ENCODE measurements at places on chromosomes 12 and 14. TPM values are rescaled to one million over a fixed set of nuclear protein-coding genes. Genes with fewer than 3 reads are reported as not detected.

- DNase-seq: no peak
Measured at GRCh38 chr12:129949651-129950050, 45.8 kb upstream of the TMEM132D start.

GRCh38 chr12:114916124-114916523, 232.1 kb upstream of the TBX3 start:
- no peak for DNase-seq

DNA sequence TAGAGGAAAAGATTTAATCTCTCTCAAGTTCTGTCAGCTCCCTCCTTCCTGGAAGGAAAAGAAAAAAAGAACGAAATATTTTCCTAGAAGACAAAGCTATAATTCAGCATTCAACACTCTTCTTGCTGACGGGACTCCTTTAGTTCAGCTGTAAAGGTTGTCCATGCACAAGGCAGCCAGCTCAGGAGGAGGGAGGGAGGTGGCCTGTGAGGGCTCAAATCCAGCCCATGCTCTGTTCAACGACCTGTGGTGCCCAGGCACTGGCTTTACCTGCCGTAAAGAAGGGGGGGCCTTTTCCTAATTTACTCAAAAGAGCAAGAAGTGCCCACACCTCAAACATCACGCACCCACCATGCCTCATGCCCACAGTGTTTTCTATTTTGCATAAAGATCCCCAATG, 109.3 kb downstream of the TMTC1 start:
- DNase-seq: no peak

DNA sequence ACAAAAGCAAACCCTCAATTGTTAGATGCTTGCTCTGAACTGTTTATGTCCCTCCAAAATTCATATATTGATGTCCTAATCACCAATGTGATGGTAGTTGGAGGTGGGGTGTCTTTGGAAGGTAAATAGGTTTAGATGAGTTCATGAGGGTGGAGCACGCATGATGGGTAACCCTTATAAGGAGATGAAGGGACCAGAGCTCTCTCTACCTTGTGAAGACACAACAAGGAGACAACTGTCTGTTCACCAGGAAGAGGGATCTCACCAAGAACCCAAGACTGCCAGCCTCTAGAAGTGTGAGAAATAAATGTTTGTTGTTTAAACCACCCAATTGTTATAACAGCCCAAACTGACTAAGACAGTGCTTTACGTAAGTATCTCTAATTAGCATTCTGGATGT, 27.0 kb downstream of the DHRS2 start:
- no peak for DNase-seq

- no peak for DNase-seq
Measured at GRCh38 chr12:66648033-66648735, 30.7 kb downstream of the GRIP1 start.

- DNase-seq: no peak
Measured at GRCh38 chr14:67705211-67705610, 3.5 kb downstream of the RDH12 start.

DNA sequence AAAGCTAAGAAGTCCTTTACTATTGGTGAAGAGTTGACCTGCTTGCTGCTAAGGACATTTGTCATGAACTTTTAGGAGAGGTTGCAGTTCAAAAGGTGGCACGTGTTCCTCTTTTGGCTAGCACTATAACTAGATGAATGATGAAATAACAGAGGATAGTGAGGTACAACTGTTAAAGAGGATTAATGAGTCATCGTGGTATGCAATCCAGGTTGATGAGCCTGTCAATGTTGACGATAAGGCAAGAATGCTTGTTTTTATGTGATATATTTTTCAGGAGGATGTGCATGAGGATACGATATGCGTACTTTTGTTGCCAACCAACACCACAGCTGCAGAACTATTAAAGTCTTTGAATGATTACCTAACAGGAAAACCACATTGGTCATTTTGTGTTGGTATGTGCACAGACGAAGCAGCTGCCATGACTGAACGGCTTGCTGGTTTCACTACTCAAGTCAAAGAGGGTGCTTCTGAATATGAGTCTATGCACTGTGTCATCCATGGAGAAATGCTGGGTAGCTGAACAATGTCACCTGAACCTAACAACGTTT, 10.6 kb downstream of the CEP128 start:
- peak; percentile 94 for DNase-seq

DNA sequence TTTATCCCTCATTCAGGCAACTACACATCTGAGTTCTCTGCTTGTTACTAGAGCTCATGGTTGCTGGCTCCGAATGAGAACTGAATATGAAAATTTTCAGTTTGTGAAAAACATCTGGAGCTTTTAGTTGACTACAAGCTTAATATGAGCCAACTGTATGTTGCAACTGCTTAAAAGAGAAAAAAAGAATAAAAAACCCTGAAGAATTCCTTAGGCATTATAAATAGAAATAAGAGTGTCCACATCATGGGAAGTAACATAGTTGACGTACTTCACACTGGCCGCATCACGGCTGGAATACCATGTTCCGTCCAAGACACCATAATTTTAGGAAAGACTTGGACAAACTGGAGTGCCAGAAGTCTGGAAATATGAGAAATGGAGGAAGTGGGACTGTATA, 57.9 kb downstream of the PDE3A start:
- no peak for DNase-seq

DNA sequence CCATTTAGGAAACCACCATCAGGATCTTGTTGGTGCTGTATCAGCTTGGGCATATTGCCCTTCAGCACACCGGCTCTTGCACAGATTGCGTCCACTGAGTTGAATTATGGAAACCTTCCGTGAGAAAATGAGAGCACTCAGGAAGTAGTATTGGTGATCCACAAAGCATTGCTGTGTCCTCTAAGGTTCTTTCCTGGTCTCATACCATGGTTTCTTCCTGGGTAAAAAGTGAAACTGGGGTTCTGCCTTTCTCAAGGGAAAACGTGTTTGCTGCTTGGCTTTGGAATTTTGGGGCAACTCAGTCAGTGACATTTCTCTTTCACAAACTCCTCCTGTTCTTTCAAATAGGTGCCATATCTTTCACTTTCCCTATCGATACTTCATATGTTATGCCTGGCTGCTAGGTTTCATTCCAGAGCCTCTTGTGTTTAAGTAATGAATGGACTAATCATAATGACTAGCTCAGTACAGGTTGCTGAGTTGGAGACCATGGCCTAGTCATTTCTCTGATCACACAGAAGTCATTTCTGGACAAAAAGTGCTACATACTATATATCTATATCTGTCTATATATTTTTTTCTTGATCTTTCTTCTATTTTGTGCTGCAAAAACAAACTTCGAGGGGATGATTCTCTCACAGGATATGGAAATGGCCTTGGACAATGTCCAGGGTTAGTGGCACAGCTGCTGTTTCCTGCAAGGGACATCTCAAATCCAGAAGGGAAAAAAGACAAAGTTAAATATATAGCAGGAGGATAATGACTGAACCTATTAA, 423.4 kb downstream of the ZFP36L1 start:
- no peak for DNase-seq

- no peak for DNase-seq
Measured at GRCh38 chr12:86623267-86623666, 367.1 kb upstream of the MGAT4C start.

DNA sequence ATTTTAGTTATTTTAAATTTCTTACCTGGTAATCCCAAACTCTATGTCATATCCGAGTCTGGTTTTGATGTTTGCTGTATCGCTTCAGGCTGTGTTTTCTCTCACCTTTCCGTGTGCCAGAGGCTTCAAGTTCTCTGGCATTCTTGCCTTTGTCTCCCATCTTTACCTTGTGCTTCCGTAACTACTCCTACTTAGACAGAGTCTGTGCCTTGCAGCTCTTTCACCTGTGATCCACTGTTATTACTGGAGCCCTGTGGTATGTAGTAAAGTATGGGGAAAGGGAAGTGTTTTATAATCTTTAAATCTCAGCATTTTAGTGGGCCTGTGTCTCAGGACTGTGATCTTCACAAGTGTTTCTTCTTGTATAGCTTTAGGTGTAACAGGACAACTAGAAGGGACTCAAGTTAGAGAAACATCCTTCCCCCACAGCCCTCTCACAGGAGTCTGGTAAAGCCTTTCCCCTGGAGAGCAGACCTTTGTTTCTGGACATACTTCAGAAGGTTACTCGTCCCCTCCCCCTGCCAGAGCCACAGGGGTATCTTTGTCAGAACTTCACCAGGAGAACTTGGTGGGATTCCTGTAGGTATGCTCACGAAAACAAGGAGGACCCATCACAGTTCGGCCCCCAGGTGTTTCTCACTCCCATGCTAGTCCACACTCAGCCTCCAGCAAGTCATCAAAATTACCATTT, 11.1 kb downstream of the IFNG start:
- no peak for DNase-seq

- DNase-seq: no peak
Measured at GRCh38 chr12:131140697-131141096, 187.0 kb downstream of the ADGRD1 start.

DNA sequence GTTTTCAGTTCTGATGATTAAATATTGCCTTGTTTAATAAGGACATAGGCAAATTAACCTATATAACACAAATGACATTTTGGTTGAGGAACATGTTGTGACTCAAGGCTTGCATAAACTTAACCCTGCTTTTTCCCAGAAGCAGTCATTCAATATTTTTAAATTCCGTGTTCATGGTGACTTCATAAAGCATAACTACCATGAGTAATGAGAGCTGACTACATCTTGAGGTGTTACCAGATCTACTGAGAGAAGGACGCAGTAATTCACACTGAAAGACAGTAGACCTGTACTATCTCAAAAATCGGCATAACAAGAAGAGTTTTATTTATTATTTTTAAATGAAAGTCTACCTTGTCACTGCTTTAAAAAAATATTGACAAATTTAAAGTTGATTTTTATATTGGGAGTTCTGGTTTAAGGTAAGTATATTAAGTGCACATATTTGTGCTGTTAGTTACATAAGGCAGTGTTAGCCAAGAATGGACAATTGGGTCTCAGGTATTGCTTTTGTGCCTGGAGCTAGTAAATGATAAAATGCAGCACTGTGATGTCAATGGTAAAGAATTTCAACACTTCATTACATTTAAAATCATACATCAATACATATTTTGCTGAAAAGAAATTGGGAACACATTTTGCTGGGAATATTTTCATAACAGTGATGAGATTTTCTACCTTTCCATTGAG, 1198.5 kb downstream of the FSCB start:
- no peak for DNase-seq

DNA sequence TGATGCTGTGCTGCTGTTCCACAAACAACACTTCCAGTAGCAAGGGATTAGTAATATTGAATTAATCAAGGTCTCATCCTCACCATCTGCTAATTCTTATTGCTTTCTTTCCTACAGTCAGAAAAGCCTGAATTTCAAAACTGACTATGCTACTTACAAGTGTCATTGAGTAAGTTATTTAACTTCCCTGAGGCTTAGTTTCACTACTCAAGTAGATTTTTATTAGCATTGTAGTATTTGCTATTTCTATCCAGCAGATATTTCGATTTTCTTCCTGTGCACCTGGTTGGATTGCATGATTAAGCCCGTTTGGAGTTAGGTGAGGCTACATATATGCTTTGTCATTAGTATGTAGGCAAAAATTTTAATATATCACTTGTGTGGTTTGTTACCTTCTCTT, 591.5 kb downstream of the TRHDE start:
- no peak for DNase-seq

DNA sequence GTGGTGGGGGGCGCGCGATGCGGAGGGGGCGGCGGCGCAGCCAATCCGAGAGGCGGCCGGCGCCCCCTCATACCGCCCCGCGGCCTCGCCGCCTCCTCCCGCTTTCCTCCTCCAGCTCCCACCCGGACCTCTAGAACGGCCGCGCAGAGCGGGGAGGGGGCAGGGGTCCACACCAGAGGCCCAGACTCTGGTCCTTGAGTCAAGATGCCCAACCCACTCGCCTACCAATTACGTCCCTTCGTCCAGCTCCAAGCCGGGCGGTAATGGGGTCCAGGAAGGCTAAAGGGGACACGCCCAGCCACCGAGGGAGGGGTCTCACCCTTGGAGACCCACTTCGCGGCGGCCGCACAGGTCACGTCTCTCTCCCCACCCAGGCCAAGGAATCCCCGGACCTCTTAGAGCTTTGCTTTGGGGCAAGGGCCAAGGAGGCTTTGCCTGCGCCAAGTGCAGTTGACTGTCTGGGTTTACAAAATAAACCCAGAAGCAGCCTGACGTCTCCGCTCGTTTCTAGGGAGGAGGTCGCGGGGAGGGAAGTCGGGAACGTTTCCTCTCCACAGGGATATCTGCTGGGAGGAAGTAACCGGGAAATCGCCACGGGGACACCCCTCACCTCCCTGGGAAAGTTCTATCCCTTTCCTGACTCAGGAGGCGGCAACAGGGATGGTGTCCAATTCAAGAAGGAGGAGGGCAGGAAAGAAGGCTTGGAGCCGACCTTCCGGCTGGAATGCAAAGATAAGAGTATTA, 394 bp upstream of the AMIGO2 start:
- no peak for DNase-seq

- no peak for DNase-seq
Measured at GRCh38 chr14:62934439-62934838, 110.8 kb downstream of the KCNH5 start.

DNA sequence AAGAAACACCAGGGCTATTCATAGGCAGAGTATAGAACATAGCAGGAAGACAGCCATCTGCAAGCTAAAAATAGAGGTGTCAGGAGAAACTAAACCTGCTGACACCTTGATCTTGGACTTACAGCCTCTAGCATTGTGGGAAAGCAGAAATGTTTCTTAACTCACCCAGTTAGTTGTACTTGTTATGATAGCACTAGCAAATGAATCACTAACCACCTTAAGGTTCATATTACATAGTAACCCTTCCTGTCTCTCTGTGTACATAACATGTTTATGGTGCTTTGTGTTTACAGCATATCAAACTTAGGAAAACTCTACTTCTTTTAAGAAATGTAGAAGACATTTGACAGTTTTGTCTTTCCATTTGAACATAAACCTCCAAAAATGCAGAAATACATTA, 1031.3 kb downstream of the FSCB start:
- DNase-seq: no peak

DNA sequence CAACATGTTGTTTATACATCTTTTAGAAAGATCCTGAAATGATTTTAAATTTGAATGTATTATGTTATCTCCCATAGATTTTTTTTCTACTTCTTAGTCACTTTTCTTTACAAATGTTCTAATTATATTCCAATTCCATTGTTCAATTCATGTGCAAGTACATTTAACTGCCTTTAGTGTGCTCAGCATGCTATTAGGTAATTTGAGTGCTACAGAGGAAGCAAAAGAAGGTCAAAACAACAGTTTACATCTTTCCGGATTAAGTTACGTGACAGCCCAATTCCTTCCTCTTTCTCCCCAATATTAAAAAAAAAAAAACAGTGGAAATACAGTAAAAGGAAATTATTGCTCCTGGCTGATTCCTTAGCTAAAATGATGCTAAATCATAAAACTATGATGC, 98.3 kb downstream of the RTN1 start:
- no peak for DNase-seq

GRCh38 chr14:101233021-101233366, 328.3 kb upstream of the DIO3 start:
- no peak for DNase-seq

The COX8C gene
- total RNA-seq: not detected

The LRRC10 gene
- not detected for total RNA-seq

The SLC7A8 gene
- total RNA-seq: 2.3 TPM

The KCNK13 gene
- 0.89 TPM for total RNA-seq

The EIF2S3B gene
- total RNA-seq: 1.3 TPM

The GDF3 gene
- total RNA-seq: not detected
